ENCODE measurements at places on chromosomes 11 and 22.

- DNase-seq, result no peak
These were observed 16.9 kb downstream of the TUB start for GRCh38 chr11:8097926-8098325.

GRCh38 chr11:133803026-133803425 lies 42.3 kb downstream of the SPATA19 start:
- no peak for DNase-seq

DNA sequence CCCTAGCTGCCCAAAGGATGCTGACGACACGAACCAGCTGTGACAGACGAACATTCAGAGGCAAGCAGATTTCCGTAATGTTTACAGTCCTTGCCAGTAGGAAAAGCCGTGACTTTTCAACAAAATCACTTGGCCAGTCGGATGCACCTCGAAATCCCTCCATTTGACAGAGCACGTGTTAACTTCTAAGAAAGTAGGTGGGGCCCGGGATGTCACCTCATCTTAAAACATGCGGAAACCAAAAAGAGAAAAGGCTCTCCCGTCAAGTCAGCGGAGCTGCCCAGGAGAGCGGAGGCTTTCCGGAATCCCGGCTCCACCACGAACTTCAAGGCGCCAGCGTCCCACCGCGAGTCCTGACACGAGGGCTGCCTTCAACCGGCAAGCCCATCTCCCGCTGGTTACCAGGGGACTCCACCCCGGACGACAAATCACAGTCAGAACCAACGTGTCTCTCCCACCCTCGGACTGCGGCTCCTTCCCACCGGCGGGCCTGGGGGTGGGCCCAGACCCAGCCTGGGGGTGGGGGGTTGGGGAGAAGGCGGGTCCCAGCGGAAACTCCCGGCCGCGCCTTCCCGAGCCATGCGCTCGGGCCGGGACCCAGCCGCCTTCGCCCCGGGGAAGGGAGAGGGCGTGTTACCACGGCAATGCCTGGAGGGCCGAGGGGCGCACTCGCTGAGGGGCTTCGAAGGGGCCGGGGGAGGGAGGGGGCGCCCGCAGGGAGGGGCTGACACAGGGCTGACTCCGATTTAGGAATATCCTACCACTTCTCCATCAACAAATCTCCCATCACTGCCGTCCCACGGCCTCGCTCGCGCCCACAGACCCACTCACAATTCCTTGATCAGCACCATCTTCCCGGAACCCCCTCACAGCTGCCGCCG lies 475 bp downstream of the PITPNB start:
- DNase-seq, result no peak

- no peak for DNase-seq
These were observed 4.4 kb downstream of the DCPS start for GRCh38 chr11:126308271-126308671.

DNA sequence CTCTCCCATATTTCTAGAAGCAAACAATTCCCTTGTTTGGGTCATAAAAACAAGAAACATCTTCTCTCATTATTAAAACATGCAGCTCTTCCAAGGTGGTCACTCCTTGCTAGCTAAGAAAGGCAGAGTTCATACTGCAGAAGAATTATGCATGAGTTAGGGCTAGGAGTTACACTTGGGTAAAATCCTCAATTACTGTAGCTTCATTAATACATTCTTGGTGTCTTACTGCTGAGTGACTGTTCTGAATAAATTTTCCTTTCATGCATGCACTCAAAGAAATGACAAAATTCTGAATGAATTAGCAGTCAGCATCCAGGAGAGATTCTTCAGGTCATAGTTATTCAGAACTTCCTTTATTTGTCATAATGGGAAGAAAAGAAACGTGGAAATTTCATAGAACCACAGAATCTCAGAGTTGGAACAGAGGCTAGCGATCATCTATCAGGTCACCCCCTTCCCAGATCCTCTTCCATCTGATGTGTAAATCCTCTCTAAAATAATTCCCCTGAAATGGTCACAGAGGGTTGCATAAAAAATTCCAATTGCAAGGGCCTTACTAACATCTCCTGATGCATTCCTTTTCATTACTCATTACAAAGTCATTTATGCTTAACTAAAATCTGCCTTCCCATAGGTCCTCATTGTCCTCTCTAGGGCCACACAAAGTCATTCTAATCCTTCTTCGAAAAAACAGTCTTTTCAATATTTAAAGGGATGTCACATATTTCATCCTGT lies 771.5 kb downstream of the DLG2 start:
- no peak for DNase-seq

DNA sequence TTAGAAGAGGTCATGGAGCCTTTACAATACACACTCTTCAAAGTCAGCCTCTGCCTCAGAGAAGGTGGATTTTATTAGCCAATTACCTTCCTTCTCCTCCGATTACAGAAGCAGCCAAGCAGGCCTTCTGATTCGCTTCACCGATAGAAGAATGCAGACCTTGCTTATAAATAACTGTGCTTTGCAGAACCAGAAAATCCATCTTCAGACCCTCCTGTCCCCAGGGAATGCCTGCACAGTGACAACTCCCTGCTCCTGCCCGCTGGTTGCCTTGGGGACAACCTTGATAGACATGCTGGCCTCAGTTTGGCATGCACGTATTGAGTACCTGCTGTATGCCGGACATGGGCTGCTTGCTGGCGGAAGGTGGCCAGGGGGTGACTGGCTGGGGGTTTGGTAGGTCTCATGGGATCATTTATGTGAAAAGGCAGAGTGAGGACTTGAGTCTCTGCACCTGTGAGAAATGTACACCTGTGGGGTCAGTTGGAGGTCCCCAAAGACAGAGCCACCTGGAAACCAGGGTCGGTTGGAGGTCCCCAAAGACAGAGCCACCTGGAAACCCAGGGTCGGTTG lies 1238.7 kb downstream of the BRD1 start:
- DNase-seq, result no peak

Measured in esophagus squamous epithelium (tissue), 5 donors.